Activated CD4-positive, alpha-beta T cell treated with anti-CD3 and anti-CD28 coated beads, Interleukin-2, amount 10 ng/mL, durations not matched to agents 7 days and 5 days (primary cell): ENCODE measurements at places on chromosomes 1 and 21. TPM values are rescaled to one million over a fixed set of nuclear protein-coding genes. Genes with fewer than 3 reads are reported as not detected.

DNA sequence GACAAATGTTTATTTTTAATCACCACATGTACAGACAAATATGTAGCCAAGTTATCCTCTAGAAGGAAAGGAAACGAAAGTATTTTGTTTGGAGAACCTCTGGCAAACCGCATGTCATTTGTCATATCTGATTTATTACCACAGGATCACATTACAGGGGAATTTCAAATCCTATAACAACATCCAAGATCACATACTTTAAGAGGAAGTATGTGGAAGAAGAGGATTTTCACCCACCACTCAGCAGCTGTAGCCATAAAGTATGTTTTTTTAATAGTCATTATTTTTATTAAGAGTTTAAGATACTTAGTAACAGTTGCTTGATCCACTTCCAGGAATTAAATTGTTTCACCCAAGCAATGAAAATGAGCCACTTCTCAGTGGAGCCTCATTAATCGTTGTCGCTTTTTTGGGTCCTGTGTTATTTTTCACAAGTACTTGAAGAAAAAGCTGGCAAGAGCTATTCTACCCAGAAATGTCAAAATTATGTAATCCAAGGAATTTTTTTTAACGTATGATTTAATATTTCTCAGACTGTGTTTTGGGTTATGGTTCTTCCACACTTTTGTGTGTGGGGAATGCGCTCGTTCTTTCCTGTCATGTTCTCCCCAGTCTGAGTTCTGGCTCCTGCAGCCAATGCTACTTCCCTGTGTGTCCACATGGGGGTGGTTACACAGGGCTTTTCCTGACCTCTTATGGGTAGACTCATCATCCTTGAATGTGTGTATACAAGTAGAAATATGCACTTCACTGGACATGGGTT is 6.9 kb downstream of the SERTAD4 start:
- no peaks in the 10 kb centered on the region for H3K4me1 ChIP-seq
- no peaks in the 10 kb centered on the region for H3K36me3 ChIP-seq
- peaks cover 68% of the 10 kb centered on the region for H3K27me3 ChIP-seq
- no peak overlapping the region for H3K4me3 ChIP-seq
- DNase-seq: no peak

GRCh38 chr21:16911166-16911607 is 601.7 kb upstream of the CXADR start:
- no peaks in the 10 kb centered on the region for H3K4me1 ChIP-seq
- no peaks in the 10 kb centered on the region for H3K27me3 ChIP-seq
- H3K27ac ChIP-seq: no peak overlapping the region
- DNase-seq: no peak
- no peaks in the 10 kb centered on the region for H3K36me3 ChIP-seq
- H3K4me3 ChIP-seq: no peak overlapping the region

DNA sequence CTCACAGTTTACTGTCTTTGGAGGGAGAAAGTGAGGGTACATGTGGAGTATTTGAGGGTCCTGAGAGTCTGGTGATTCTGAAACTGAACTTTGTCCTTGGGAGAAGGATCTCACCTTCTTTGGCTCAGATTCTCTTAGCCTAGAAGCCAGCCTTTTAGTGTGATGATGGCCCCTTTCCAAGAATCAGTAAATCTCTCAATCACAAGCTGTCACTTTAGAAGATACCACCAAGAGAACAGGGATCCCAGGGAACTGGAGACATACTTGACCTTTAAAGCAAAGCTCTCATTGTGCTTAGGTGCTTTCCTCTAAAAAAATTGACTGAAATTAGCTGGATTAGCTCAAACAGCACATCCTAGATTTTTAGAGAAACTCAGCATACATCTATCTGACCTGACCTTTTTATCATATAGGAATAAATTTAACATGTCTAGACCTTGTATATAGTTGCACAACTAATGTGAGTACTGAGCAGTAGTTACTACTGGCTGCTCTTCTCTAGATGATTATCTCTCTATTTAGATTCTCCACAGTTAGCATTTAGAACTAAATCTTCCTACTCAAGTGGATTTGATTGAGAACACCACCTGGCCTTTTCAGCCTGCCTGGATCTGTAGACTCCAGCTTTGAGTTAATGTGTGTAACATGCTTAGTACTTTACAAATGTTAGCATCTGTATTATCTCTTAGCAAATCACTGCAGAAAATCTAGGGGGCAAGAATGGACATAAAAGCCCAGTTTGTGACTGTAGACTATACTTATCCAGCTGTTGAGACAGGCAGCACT is 157.7 kb downstream of the MAST2 start:
- H3K36me3 ChIP-seq: peaks cover 20% of the 10 kb centered on the region
- H3K4me3 ChIP-seq: no peak overlapping the region
- no peak overlapping the region for H3K27ac ChIP-seq
- no peaks in the 10 kb centered on the region for H3K27me3 ChIP-seq
- no peaks in the 10 kb centered on the region for H3K4me1 ChIP-seq
- DNase-seq: no peak

- no peak overlapping the region for H3K27ac ChIP-seq
- no peak for DNase-seq
- H3K36me3 ChIP-seq: no peaks in the 10 kb centered on the region
- no peaks in the 10 kb centered on the region for H3K27me3 ChIP-seq
Measured at GRCh38 chr1:244254467-244254866, 197.2 kb downstream of the ADSS2 start.

DNA sequence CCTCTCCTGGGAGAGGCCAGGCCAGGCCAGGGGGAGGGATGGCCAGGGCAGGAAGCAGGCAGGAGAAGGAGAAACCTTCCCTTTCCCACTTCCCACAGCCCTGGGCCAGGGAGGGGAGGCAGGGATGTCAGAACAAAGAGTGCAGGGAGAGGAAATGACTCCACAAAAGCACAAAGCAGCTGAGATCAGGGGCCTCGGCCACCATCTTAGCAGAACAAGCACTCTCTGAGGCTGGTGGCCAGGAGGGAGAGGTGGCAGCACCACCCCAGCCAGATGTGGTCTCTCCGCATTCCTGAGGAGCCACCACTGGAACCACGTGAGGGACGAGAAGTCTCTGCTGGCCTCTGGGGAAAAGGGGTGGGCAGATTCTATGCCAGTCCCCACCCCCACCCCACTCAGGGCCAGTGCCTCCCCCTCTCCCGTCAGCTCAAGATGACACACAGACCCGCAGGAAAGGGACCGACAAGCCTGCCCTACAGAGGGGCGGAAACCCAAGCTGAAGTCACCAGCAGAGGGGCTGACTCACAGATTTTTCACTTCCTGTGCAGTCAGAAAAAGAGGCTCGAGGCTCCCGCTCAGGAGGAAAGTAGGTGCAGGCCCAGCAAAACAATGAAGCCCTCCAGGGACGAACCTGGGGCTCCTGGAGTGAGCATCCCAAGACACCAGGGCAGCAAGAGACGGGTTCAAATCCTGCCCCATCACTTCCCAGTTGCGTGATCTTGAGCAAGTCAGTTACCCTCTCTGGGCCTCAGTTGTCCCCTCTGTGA is 24.1 kb upstream of the ALDH4A1 start:
- peaks cover 3% of the 10 kb centered on the region for H3K36me3 ChIP-seq
- H3K27ac ChIP-seq: peak overlapping the region; percentile 100
- H3K4me1 ChIP-seq: peaks cover 77% of the 10 kb centered on the region
- H3K27me3 ChIP-seq: no peaks in the 10 kb centered on the region
- peak overlapping the region; percentile 86 for H3K4me3 ChIP-seq
- DNase-seq: peak; percentile 89

DNA sequence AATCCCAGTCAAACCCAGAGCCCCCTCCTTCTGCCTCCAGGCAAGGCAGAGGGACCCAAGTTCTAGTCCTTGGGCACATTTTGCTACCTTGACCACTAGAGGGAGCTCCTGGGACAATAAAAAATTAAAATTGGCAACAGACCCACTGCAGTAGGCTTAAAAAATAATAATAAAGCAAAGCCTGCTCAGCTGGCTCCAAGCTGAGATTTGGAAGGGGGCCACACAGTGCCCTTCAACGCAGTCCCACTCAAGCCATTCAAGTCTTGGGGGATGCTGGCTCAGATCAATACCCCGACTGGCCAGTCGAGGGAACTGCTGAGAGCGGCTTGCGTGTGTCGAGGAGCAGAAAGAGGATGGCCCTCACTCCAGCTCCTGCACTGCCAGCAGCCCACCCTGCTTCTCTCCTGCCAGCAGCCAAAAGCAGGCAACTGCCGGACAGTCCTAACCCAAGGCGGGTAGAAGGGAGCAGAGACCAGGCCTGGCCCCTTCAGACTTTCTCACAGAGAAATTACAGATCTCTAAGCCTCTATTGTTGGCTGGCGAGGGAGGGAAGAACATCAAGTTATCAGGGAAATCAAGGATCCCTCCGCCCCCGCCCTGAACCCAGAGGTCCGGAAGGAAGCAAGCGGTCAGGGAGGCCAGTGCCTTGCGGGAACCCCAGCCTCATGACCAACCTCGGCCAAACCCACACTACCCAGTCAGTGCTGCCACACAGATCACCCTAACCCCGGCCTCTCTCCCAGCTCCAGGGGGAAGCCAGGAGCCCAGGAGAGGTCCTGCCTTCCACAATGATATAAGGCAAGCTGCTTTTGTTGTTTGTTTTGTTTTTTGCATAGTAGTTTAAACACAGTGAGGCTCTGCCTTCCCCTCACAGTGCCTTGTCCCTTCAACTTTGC is 4.9 kb upstream of the ALDH4A1 start:
- peaks cover 35% of the 10 kb centered on the region for H3K36me3 ChIP-seq
- H3K27me3 ChIP-seq: no peaks in the 10 kb centered on the region
- DNase-seq: peak; percentile 81
- peaks cover 24% of the 10 kb centered on the region for H3K4me1 ChIP-seq

DNA sequence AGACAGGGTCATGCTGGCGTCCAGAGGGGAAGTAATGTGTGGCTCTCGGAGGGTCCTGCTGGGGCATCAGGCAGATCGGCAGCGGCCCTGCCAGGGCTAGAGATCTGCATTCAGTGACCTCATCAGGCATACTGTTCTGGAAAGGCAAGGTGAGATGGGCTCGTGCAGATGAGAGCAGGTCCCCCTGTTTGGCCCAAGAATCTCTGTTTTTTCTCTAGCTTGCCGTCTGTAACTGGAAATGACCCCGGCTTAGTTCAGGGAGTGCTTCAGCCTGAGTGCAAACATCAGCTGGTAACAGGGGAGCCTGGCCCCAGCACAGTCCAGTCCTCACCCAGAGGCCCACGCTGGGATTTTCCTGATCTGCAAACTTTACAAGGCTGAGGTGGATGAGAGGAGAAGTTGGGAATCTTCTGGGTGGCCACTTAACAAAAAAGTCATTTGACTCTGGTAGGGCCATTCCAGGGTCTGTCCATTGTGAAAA is 2.1 kb downstream of the FAM163A start:
- H3K27me3 ChIP-seq: peaks cover 63% of the 10 kb centered on the region
- no peak for DNase-seq
- no peak overlapping the region for H3K4me3 ChIP-seq
- H3K4me1 ChIP-seq: peaks cover 7% of the 10 kb centered on the region
- H3K36me3 ChIP-seq: no peaks in the 10 kb centered on the region

LIN28A gene
- total RNA-seq: not detected

TMOD4 gene
- total RNA-seq: 2.7 TPM

UQCRHL gene
- 1.1 TPM for total RNA-seq
